ENCODE measurements at places on chromosomes 1 and 21. TPM values are rescaled to one million over a fixed set of nuclear protein-coding genes. Genes with fewer than 3 reads are reported as not detected.

DNA sequence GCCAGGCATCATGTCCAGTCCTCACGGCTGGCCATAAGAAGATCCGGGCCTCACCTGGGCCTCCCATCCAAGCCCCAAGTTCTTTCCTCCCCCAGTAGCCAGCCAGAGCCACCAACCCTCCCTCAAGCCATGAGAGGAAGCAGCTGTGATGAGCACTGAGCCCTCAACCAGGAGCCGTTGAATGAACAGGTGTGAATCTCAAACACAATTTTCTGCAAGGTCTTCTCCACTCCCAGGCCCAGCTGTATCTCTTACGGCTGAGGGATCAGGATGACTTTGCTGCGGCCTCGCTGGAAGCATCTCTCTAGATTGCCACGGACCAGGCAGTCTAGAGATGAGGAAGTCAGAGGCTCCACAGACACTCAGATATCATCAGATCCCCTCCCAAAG is 9.8 kb upstream of the CLDN14 start:
- H3K27me3 ChIP-seq = peaks cover 2% of the 10 kb centered on the region
- H3K27ac ChIP-seq = no peak overlapping the region
- H3K36me3 ChIP-seq = no peaks in the 10 kb centered on the region
- DNase-seq = no peak

DNA sequence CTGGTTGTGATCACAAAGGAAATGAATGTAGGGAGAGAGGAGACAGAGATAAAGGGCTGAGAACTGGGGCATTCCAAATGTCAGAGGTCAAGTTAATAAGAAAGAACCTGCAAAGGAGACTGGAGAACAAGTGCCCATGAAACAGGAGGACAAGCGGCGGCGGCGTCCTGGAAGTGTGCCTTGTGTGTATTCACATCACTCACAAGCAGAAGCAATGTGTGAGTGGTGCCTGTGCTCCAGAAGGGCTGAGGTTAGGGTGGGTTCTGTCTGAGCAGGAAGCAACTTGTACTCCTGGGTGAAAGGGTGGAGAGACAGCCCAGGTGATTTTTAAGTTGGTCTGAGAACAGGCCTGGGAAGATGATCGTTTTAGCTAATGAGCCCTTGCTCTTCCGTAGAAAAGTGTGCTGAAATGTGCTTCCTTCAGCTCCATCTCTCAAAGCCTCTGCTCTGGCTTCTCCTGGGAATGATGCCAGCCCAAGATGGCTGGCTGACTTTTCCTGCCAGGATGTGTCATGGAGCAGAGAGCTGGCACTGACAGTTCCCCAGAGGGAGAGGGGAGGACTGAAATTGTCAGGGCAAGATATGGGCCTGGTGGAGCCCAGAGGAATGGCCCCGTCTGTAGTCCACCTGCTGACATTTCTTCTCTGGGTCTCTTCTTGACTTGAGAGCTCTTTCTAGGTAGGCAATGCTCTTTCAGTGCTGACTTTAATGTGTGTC is 25.1 kb upstream of the PLEKHA6 start:
- no peaks in the 10 kb centered on the region for H3K27me3 ChIP-seq
- H3K27ac ChIP-seq = no peak overlapping the region
- no peak for DNase-seq
- no peaks in the 10 kb centered on the region for H3K36me3 ChIP-seq
- H3K4me1 ChIP-seq = no peaks in the 10 kb centered on the region

The HDGF gene
- total RNA-seq = 164 TPM

The CD53 gene
- 5.3 TPM for total RNA-seq

- no peak overlapping the region for H3K4me3 ChIP-seq
- H3K36me3 ChIP-seq = no peaks in the 10 kb centered on the region
- no peak for DNase-seq
- no peaks in the 10 kb centered on the region for H3K27me3 ChIP-seq
These were observed 896.5 kb downstream of the AMY1C start for GRCh38 chr1:104646233-104646632.

The SPSB1 gene
- 52.9 TPM for total RNA-seq

DNA sequence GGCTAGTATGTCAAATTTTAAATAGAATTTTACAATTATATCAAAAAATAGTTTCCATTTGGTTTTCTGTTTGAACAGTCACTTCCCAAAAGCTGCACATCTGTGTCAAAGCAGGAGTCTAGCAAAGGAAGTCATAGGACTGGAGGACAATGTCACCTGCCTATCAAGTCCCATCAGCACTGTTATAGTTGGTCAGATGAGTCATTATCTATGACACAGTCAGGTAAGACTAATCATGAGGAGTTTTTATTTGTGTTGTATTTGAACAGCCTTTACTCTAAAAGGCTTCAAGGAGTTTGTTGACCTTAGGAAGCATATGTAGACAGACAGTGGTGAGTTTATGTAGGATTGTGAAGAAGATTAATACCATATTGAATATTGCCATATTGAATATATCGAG is 74.2 kb upstream of the QSOX1 start:
- peaks cover 100% of the 10 kb centered on the region for H3K36me3 ChIP-seq
- no peak for DNase-seq
- H3K27ac ChIP-seq = peak overlapping the region; percentile 9
- H3K4me1 ChIP-seq = no peaks in the 10 kb centered on the region
- H3K4me3 ChIP-seq = no peak overlapping the region

DNA sequence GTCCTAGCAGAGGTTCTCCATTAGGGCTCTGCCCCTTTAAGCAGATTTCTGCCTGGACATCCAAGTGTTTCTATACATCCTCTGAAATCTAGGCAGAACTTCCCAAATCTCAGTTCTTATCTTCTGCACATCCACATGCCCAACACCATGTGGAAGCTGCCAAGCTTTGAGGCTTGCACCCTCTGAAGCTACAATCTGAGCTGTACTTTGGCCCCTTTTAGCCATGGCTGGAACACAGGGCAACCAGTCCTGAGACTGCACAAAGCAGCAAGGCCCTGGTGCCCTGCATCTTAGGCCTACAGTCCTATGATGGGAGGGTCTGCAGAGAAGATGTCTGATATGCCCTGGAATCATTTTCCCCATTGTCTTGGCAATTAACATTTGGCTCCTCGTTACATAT is 8.0 kb downstream of the HAO2 start:
- H3K4me3 ChIP-seq = no peak overlapping the region
- no peak for DNase-seq
- H3K36me3 ChIP-seq = no peaks in the 10 kb centered on the region
- H3K27me3 ChIP-seq = no peaks in the 10 kb centered on the region
- no peaks in the 10 kb centered on the region for H3K4me1 ChIP-seq
- no peak overlapping the region for H3K27ac ChIP-seq

The ERICH3 gene
- total RNA-seq = not detected

GRCh38 chr21:42614396-42614795 is 39.0 kb upstream of the PDE9A start:
- no peak overlapping the region for H3K27ac ChIP-seq
- H3K36me3 ChIP-seq = no peaks in the 10 kb centered on the region
- no peak for DNase-seq
- H3K27me3 ChIP-seq = peaks cover 13% of the 10 kb centered on the region
- no peak overlapping the region for H3K4me3 ChIP-seq

- H3K27ac ChIP-seq = no peak overlapping the region
- no peaks in the 10 kb centered on the region for H3K27me3 ChIP-seq
- H3K4me1 ChIP-seq = no peaks in the 10 kb centered on the region
- H3K4me3 ChIP-seq = no peak overlapping the region
These were observed 633.7 kb downstream of the LRRIQ3 start for GRCh38 chr1:73564294-73564693.

The AMY1C gene
- not detected for total RNA-seq

The RNU1-2 gene
- 1,745 TPM for total RNA-seq

- no peaks in the 10 kb centered on the region for H3K4me1 ChIP-seq
- no peaks in the 10 kb centered on the region for H3K36me3 ChIP-seq
- no peaks in the 10 kb centered on the region for H3K27me3 ChIP-seq
- no peak overlapping the region for H3K4me3 ChIP-seq
These were observed 23.8 kb upstream of the COL18A1 start for GRCh38 chr21:45381036-45381787.

GRCh38 chr1:93692983-93693591 is 11.4 kb upstream of the BCAR3 start:
- no peaks in the 10 kb centered on the region for H3K27me3 ChIP-seq
- no peak overlapping the region for H3K4me3 ChIP-seq
- no peak overlapping the region for H3K27ac ChIP-seq
- no peaks in the 10 kb centered on the region for H3K4me1 ChIP-seq

The LGALS8 gene
- total RNA-seq = 13.0 TPM

DNA sequence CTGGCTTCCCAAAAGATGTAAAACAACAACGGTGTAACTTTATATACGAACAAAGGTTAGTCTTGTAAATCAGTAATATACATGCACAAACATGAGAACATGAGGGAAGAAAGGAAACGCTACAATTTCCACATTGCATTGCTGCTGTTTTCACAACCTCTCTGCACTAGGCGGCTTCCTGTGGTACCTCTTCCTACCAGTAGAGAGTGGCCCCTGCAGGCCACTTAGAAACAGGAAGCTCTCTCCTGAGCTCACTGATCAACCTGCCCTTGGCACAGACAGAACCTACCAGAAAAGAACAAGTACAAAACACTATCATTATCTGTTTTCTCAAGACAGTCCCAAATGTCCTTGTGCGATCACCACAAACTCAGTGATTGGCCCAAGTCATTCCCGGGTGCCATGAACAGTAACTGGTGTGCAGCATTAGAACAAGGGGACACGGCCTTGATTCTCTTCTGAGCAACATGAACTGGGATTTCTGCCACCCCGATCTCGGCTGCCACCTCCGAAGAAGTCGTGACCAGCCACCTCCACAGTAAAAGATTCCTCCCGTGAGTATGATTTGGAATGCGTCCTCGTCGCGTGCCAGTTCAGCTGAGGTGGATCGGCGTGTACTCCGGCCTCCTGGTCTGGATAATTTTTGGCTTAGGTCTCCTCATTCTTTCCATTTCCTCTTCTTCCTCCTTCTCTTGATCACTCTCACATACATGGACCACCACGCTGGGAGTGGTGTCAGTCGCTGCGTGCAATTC is 5.7 kb upstream of the KCNE1 start:
- H3K27ac ChIP-seq = no peak overlapping the region
- H3K4me3 ChIP-seq = no peak overlapping the region
- H3K4me1 ChIP-seq = no peaks in the 10 kb centered on the region
- no peak for DNase-seq

DNA sequence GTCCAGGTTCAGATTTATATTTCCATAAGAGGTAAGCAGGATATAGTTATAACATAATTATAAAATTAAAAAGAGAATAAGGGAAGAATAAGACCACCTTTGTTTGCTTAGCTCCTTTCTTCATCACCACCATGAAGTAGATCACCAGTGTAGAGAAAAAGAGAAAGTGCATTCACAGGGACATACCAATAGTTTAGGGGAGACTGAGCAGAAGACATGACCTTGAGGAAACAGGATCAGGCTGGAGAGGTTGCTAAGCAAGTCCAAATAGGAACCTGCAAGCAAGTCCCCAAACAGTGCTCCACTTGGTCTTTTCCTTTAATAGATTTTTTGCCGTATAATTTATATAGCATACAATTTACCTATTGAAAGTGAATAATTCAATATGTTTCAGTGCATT is 63.0 kb downstream of the KCNT2 start:
- H3K27me3 ChIP-seq = no peaks in the 10 kb centered on the region
- DNase-seq = no peak
- no peaks in the 10 kb centered on the region for H3K4me1 ChIP-seq
- H3K4me3 ChIP-seq = no peak overlapping the region

The SZRD1 gene
- 144 TPM for total RNA-seq

DNA sequence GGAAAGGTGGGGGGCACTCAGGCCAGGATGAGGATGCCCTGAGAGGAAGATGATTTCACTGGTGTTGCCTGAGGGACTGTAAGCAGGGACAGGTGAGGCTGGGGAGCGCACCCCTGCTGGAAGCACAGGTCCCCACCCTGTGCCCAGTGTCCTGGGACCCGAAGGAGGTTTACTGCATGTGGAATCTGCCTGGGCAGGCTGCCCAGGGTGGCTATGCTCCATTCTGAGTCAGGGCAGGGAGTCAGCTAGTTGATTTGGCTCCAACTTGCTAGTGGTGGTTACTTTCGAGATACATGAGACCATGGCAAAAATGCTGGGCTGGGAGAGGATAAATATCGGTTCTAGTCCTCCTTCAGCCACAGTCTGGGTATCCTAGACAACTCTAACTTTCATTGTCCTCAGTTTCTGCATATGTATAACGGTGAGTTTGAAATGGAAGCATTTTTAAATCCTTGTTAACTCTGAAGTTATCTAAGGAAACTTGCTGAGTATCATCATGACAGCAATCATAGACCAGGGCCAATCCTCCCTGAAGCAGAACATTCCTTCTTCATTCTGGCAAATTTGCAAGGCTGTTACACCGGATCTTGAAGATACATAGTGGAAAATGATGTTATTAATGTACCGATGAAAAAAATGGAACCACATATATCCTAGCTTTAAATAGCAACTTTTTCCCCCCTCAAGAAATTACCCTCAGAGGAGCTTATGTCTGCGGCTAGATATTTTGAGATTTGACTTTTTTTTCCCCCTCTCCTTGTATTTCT is 7.7 kb downstream of the TLR5 start:
- H3K4me3 ChIP-seq = no peak overlapping the region
- H3K36me3 ChIP-seq = no peaks in the 10 kb centered on the region
- H3K27me3 ChIP-seq = no peaks in the 10 kb centered on the region
- DNase-seq = peak; percentile 72
- peaks cover 34% of the 10 kb centered on the region for H3K4me1 ChIP-seq
- H3K27ac ChIP-seq = peak overlapping the region; percentile 32

DNA sequence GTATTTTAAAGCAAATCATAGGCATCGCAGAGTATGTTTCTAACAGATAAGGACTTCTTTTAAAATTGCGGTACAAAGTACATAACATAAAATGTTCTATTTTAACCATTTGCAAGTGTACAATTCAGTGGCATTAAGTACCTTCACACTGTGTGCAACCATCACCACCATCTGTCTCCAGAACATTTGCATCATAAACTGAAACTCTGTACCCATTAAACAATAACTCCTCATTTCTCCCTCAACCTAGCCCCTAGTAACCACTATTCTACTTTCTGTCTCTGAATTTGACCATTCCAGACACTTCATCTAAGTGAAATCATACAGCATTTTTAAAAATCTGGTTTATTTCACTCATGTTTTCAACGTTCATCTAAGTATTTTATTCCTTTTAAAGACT is 16.6 kb upstream of the ATF3 start:
- H3K27ac ChIP-seq = no peak overlapping the region
- H3K27me3 ChIP-seq = no peaks in the 10 kb centered on the region
- H3K36me3 ChIP-seq = no peaks in the 10 kb centered on the region
- no peaks in the 10 kb centered on the region for H3K4me1 ChIP-seq

DNA sequence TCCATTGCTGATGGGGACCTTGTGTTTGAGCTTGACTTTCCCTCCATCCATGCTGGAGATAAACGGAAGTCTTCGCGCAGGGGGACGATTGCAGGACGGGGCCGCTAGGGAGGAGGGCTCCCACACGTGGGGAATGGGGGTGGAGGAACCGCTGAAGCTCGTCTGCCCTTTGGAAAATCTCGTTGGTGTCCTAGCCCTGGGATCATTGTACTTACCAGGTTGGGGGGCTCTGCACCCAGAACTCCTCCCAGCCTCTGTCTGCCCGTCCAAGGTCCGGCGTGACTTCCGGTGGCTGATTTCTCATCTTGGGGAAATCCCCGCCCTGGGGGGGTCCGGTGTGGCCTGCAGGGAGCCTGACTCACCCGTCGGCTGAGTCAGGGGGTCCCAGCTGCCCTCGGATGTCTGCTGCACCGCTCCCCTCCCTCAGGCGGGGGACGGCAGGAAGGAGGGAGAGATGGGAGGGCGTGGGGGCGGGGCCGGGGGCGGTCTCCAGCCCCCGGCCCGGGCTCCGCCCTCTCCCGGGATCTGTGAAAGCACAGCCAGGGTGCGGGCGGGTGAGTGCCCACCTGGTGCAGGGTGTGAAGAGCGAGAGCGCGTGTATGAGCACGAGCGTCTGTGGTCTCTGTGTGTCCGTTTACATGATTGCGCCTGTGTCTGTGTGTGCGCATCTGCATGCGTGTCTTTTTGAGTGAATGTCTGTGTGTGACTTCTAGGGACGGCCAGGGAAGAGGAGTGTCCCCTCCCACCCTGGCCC is 35.8 kb downstream of the PIK3CD start:
- H3K36me3 ChIP-seq = no peaks in the 10 kb centered on the region
- no peak overlapping the region for H3K27ac ChIP-seq
- H3K4me3 ChIP-seq = peak overlapping the region; percentile 73
- H3K4me1 ChIP-seq = peaks cover 20% of the 10 kb centered on the region
- H3K27me3 ChIP-seq = no peaks in the 10 kb centered on the region

Measured in psoas muscle (tissue), 8 donors.